Endothelial cell of coronary artery (primary cell): ENCODE measurements at places on chromosomes 2 and 18. TPM values are rescaled to one million over a fixed set of nuclear protein-coding genes. Genes with fewer than 3 reads are reported as not detected.

The ROCK1 gene
- 35.4 and 37.3 TPM in 2 replicates for total RNA-seq

The ERBB4 gene
- under 0.01 and 0.28 TPM in 2 replicates for total RNA-seq

The CD8B2 gene
- not detected in 2 replicates for total RNA-seq

The CIB4 gene
- total RNA-seq, result not detected in 2 replicates

The C2orf81 gene
- total RNA-seq, result 0.09 and 0.19 TPM in 2 replicates

The SKOR2 gene
- total RNA-seq, result not detected in 2 replicates

The PCARE gene
- total RNA-seq, result under 0.01 TPM in 1 of 2 replicates, not detected in the other

The NEU4 gene
- total RNA-seq, result not detected in 2 replicates

The KATNAL2 gene
- total RNA-seq, result 0.38 and 0.72 TPM in 2 replicates

The TXNL1 gene
- total RNA-seq, result 37.2 and 38.7 TPM in 2 replicates

The RNF25 gene
- total RNA-seq, result 30.0 and 44.4 TPM in 2 replicates

The MREG gene
- total RNA-seq, result 2.3 and 5.2 TPM in 2 replicates

The TIA1 gene
- 137 and 162 TPM in 2 replicates for total RNA-seq

The ADAM23 gene
- total RNA-seq, result 17.4 and 18.4 TPM in 2 replicates

The TUBB8B gene
- total RNA-seq, result not detected in 2 replicates

The FSHR gene
- total RNA-seq, result not detected in 2 replicates

The UGT1A5 gene
- total RNA-seq, result not detected in 2 replicates

The AQP12A gene
- not detected in 2 replicates for total RNA-seq

The ALPP gene
- total RNA-seq, result not detected in 2 replicates

The CENPA gene
- total RNA-seq, result 5.2 and 13.0 TPM in 2 replicates

The CAPN14 gene
- total RNA-seq, result under 0.01 and 0.09 TPM in 2 replicates

The TRPM8 gene
- not detected in 2 replicates for total RNA-seq

The MRPL44 gene
- total RNA-seq, result 26.8 and 29.1 TPM in 2 replicates

The FLACC1 gene
- total RNA-seq, result 0.36 and 1.0 TPM in 2 replicates

The DPYSL5 gene
- not detected in 2 replicates for total RNA-seq

The CXCR2 gene
- total RNA-seq, result not detected in 2 replicates

The SLC30A3 gene
- total RNA-seq, result not detected in 2 replicates

The CD207 gene
- total RNA-seq, result under 0.01 TPM in 1 of 2 replicates, not detected in the other

The NTSR2 gene
- total RNA-seq, result not detected in 2 replicates

The SERPINB3 gene
- not detected in 2 replicates for total RNA-seq

The GMPPA gene
- total RNA-seq, result 38.0 and 45.6 TPM in 2 replicates

The HSPE1 gene
- 118 and 149 TPM in 2 replicates for total RNA-seq
